ENCODE measurements at places on chromosomes 1 and 21.

DNA sequence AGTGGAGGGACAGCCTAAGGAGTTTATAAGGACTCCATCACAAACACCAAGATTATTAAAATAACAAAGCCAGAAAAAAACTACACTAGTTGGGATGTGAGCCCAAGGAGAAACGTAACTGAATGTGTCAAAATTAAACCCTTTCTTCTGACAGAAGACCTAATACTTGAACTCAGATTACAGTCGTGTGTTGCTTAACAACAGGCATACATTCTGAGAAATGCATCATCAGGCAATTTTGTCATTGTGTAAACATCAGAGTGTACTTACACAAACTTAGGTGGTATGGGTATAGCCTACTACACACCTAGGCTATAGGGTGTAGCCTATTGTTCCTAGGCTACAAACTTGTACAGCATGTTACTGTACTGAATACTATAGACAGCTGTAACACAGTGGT lies 23.4 kb downstream of the DSTYK start:
- no peak for DNase-seq

GRCh38 chr1:205565799-205566198 lies 61.3 kb downstream of the CDK18 start:
- no peak for DNase-seq

- DNase-seq, result peak; percentile 56
Measured at GRCh38 chr1:119674835-119675289, 26.8 kb upstream of the ZNF697 start.

DNA sequence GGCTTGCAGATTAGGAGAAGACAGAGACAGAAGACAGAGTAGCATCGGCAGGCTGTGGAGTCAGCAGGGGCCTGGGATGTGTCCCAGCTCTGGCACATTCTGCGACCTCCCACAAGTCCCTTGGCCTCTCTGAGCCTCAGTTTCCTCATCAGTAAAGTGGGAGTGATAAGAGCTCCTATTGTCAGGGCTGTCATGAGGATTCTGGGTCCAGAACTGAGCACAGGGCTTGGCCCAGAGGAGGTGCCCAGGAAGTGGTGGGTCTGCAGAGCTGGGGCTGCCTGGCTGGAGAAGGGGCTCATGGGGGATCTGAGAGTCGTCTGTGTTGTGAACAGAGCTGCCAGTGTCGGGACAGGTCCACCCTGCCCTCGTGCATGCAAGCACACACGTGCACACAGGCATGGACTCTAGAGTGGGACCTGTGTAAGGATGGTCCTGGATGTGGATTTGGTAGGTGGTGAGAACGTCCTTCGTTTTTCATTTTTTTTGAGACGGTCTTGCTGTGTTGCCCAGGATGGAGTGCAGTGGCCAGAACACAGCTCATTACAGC lies 262.9 kb downstream of the PTPRU start:
- DNase-seq, result no peak

DNA sequence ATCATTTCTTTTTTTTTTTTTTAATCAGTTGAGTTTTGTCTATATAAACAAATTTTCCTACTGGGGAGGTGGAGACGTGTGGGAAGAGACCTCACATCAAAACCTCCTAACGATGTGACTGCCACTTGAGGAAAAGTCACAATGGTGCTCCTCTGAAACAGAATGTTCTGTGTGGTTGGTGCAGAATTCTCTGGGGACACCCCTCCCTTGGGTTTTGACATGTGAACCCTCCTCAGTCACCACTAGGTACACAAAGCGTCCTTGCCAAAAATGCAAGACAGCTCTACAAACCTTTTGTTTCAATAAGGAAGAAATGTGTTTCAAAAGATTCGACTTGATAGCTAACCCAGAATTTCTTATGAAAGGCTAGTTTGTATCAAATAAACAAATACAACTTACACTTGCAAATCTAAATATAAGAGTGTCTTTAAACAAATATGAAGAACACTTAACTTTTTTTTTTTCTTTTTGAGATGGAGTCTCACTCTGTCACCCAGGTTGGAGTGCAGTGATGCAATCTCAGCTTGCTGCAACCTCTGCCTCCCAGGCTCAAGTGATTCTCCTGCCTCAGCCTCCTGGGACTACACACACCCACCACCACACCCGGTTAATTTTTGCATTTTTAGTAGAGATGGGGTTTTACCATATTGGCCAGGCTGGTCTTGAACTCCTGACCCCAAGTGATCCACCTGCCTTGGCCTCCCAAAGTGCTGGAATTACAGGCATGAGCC lies 9.3 kb downstream of the SLC25A24 start:
- DNase-seq, result no peak

DNA sequence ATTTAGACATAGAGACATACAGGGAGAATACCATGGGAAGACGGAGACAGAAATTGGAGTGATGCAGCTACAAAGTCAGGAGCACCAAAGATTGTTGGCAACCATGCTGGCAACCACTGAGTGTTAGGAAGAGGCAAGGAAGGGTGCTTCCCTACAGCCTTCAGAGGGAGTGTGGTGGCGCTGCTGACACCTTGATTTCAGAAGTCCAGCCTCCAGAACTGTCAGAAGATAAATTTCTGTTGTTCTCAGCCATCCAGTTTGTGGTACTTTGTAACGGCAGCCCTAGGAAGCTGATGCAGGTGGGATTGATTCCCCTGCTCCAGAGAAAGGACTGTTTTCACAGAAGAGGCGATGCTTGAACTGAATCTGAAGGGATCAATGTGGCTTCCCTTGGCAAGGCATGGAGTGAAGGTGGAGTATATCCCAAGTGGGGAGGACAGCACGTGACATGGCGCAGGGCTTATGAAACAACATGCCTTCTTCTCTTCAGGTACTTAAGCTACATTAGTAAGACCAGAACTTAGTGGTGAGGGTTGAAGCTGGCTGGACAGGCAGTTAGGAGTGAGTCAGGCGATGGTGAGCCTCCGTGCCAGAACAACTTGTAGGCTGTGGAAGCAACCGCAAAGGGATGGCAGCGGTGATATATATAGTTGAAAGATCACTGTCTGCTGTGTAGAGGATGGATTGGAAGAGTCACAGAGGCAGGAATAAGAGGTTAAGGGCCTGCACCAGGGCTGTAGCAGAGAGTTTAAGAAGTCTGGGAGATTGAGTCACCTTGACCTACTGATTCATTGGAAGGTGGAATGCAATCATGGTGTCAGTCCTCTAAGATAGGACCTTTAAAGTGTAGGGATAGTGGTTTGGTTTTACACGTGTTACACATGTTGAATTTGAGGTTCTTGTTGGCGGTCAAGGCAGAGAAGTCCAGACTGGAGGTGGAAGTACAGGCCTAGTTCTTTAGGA lies 2.1 kb downstream of the LEPR start:
- DNase-seq, result no peak

- DNase-seq, result no peak
Measured at GRCh38 chr1:104791030-104791429, 1041.3 kb downstream of the AMY1C start.

GRCh38 chr1:244002721-244003120 lies 48.4 kb upstream of the ZBTB18 start:
- DNase-seq, result no peak

DNA sequence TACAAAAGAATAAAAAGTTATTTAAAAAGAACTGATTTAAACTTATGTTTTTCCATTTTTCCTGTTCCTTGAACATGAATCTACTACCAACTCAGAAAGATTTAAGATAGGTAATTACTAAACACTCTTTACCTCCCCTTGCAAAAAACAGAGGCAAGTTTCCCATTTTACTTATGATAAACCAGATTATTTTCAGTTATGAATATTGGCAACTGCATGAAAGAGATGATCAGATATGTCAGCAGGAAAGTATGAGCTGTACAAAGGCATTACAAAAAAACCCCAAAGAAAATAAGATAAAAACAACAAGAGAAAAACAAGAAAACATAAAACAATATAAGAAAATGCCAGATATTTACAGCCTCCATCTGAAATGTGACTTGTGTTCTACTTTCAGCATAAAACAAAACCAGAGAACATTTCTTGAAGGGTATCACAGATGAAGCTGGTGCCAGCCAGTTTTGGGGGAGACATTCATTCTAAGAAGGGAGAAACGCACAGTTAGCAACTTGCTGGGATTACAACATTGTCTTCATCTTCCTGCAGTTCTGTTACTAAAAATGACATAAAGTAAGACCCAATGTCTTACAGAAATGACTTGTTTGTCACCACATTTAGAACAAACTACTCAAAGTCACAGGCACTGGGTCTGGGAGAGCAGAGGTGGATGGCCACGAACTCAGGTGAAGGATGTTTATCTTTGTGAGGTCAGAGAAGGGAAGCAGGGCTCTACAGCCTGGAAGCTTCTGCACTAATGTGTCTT lies 19.1 kb downstream of the ZC3H12A start:
- DNase-seq, result no peak
